ENCODE measurements at places on chromosomes 13 and 19. TPM values are rescaled to one million over a fixed set of nuclear protein-coding genes. Genes with fewer than 3 reads are reported as not detected.

The ZNF813 gene
- 5.6 TPM for total RNA-seq

The ARID3A gene
- total RNA-seq = 19.6 TPM

The PSG4 gene
- not detected for total RNA-seq

The ACER1 gene
- total RNA-seq = not detected

The CGB7 gene
- not detected for total RNA-seq

The PSG3 gene
- total RNA-seq = not detected

The ZNF793 gene
- total RNA-seq = 0.83 TPM

The APOE gene
- total RNA-seq = 9.4 TPM

The ONECUT3 gene
- not detected for total RNA-seq

The ZNF534 gene
- not detected for total RNA-seq

The LSR gene
- total RNA-seq = 1.9 TPM

The PCP2 gene
- not detected for total RNA-seq

The ZNF112 gene
- total RNA-seq = 7.8 TPM

The EGLN2 gene
- total RNA-seq = 105 TPM

The OLFM4 gene
- not detected for total RNA-seq

The C19orf73 gene
- total RNA-seq = 1.7 TPM

The ZNF227 gene
- 34.3 TPM for total RNA-seq

The ZNF560 gene
- 5.7 TPM for total RNA-seq

The FREM2 gene
- total RNA-seq = 3.8 TPM

The TBXA2R gene
- total RNA-seq = 0.70 TPM

The ZNF443 gene
- total RNA-seq = 5.2 TPM

The PRODH2 gene
- not detected for total RNA-seq

The BRME1 gene
- total RNA-seq = 4.0 TPM

The IGFLR1 gene
- total RNA-seq = 5.8 TPM

The OR10H1 gene
- not detected for total RNA-seq

The CHAF1A gene
- 119 TPM for total RNA-seq

The KLF2 gene
- 1.9 TPM for total RNA-seq

The COG6 gene
- 33.6 TPM for total RNA-seq

The PCDH9 gene
- 5.8 TPM for total RNA-seq

The KRTDAP gene
- total RNA-seq = not detected

The SMARCA4 gene
- 319 TPM for total RNA-seq

The DMPK gene
- 79.9 TPM for total RNA-seq

The CERS1 gene
- 11.4 TPM for total RNA-seq

The ACP5 gene
- total RNA-seq = not detected

The NUP58 gene
- total RNA-seq = 101 TPM

The SPACA4 gene
- total RNA-seq = not detected

The TDRD12 gene
- 0.26 TPM for total RNA-seq

The NCR1 gene
- total RNA-seq = not detected

The EEF1AKMT1 gene
- total RNA-seq = 10.8 TPM

The LILRB4 gene
- not detected for total RNA-seq

The WDFY2 gene
- total RNA-seq = 45.5 TPM

All from A673 (cell line).